ENCODE measurements at places on chromosomes 13 and 19.

GRCh38 chr19:39126312-39127187, 964 bp downstream of the PAK4 start:
- no peak for DNase-seq

DNA sequence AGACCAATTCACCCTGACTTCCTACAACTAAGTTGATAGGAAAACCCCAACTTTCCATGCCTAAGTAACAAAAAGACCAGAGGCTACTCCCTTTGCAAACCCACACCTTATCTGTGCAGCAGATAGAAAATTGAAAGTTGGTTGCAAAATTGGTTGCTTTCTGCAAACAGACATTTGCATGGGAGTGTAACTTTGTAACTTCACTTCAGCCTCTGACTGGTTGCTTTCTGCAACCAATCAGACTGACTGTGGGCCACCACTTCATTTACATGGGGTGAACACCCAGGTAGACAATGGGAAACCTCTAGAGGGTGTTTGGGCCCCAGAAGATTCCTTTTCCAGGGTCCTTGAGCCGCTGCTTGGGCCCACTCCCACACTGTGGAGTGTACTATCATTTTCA, 9.8 kb downstream of the TEX30 start:
- DNase-seq, result no peak

DNA sequence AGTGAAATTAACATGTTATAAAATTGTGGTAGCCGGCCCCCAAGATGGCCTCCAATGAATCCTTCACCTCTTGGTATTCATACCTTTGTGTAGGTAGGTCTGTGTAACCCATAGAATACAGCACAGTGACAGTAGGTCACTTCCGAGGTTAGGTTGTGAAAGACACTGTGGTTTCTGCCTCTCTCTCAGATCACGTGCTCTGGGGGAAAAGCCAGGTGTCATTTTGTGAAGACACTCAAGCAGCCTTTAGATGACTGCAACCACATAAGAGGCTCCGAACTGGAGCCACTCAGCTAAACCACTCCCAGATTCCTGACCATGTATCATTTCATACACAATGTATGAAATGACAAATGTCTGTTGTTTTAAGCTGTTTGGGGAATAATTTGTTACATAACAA, 9.8 kb upstream of the USPL1 start:
- no peak for DNase-seq

- no peak for DNase-seq
These were observed 19.8 kb upstream of the PCDH8 start for GRCh38 chr13:52868190-52868589.

GRCh38 chr19:6849876-6850275, 37.5 kb upstream of the ADGRE1 start:
- DNase-seq, result no peak

GRCh38 chr13:44373601-44374347, at the start of gene SERP2:
SERP2 (plus strand) TSS chr13:44373824; CDS start chr13:44374026, 202 bp downstream.
- no peak for DNase-seq

DNA sequence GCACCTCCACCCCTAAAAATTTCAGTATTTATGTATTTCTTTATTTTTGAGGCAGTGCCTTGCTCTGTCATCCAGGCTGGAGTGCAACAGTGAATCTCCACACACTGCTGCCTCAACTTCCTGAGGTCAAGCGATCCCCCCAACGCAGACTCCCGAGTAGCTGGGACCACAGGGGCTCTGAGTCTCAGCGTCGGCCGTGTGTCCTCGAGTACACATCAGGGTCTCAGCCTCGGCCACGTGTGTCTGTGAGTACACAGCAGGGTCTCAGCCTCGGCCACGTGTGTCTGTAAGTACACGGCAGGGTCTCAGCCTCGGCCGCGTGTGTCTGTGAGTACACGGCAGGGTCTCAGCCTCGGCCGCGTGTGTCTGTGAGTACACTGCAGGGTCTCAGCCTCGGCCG, 21.2 kb downstream of the C2CD4C start:
- DNase-seq, result no peak

DNA sequence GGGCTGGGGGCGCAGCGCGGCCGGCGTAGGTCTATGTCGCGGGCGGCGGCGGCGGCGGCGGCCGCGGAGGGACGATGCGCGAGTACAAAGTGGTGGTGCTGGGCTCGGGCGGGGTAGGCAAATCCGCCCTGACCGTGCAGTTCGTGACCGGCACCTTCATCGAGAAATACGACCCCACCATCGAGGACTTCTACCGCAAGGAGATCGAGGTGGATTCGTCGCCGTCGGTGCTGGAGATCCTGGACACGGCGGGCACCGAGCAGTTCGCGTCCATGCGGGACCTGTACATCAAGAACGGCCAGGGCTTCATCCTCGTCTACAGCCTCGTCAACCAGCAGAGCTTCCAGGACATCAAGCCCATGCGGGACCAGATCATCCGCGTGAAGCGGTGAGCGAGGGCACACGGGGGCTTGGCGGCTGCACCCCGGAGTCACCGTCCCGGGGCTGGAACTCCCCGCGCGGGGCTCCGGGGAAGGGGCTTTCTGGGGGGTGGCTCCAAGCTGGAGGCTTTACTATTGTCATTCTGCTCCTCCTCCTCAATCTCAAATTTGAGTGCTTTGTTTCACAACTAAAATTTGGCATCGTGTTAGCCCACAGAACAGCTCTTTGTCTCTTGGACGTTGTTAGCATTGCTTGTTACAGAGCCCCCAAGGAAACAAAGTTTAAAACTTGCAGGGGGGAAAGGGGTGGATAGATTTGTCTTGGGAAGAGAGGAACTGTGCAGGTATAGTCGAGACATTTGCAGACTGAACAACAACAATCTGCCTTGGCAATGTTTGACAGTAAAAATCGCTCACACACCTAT, 630 bp downstream of the RAP2A start:
- DNase-seq, result peak; percentile 39

DNA sequence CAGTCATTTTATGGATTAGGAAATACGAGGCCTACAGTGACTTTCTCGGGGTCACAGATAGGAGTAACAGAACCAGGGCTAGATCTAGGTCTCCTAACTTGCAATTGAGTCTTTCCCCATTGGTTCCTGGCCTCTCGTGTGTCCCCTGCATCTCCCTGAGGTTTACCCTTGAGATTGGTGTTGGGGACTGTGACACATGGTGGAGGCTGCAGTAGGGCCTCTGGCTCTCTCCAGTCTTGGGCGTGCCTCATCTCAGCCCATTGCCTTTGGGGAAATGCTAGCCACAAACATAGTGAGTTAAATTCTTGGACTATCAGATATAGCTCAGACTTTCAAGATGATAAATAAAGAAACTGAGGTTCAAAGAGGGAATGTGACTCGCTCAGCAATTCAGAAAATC, 212.1 kb downstream of the KCNRG start:
- DNase-seq, result no peak

GRCh38 chr13:21683034-21683733, 12.3 kb downstream of the FGF9 start:
- peak; percentile 67 for DNase-seq

GRCh38 chr13:79966059-79966458, 374.9 kb downstream of the SPRY2 start:
- no peak for DNase-seq

- DNase-seq, result no peak
These were observed 265.2 kb downstream of the KCNRG start for GRCh38 chr13:50280441-50280937.

DNA sequence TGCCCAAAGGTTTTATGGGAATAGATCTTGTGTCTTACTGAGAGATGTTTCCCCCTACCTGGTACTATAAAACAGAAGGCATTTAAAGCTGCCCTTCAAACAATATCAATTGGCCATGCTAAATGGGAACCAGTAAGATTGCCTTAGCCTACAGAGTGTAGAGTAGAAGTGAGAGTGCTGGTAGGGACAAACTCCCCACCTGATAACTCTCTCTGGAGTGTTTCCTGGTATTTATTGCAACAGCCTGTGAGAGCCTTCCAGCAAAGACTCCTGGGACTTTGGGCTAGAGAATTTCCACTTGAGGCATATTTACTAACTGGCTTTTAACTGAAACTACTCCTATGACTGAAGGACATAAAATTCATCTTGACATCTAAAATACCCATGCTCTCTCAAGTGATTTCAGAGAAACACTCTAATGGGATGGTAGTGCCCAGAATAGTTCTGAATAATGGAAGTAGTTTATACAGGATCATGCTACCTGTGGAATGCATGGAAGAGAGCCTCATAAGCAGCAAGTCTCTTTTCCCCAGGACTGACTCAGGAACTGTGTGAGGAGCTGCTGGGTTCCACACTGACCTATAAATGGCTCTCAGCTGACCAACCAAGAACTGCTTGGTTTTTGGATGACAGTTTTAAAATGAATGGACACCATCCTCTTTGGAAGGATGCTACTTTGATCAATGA, 132.7 kb upstream of the SLITRK5 start:
- no peak for DNase-seq

DNA sequence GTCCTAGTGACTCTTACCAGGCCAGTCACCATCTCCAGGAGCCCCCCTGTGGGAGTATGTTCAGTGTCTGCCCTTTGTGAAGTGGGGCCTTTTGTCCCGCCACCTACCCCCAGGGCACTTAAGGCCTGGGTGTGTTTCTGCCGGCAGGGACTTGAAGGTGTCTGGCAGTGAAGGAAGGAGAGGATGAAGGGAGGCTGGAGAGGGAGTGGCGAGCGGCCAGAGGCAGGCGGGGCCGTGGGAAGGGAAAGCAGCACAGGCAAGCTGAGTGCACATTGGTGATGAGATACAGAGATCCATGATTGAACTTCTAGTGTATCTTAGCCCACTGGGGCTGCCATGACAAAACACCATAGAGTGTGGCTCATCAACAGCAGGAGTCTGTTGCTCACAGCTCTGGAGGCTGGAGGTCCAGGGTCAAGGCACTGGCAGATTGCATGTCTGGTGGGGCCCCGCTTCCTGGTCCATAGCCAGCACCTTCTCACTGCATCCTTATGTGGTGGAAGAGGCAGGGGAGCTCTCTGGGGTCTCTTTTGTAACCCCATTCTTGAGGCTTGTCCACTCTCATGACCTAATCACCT, 17.5 kb downstream of the CUL4A start:
- no peak for DNase-seq

- DNase-seq, result no peak
These were observed 77.3 kb downstream of the FGF9 start for GRCh38 chr13:21748166-21748565.

GRCh38 chr19:47469363-47469700, 2.4 kb downstream of the SLC8A2 start:
- no peak for DNase-seq

- DNase-seq, result no peak
These were observed 203.6 kb upstream of the NBEA start for GRCh38 chr13:34738254-34738992.

GRCh38 chr19:45780146-45780447, 2.2 kb downstream of the DMPK start:
- no peak for DNase-seq

DNA sequence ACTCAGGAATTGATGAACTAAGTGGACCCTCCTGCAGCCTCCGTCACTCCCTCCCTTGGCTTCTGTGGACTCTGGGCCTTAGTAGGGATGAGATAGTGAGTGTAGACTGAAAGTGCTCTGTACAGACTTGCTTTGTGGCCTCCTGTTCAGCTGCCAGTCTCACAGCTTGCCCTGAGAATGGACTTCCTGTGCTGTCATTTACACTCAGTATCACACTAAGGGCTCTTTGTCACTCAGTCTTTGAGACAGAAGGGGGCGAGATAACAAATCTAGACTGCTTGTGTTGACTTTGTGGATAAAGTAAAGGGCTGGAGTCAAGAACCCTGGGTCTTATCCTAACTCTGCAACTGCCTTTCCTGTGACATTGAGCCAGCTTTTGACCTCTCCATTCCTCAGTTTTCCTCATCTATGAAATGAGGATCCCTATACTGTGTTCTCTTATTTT, 21.0 kb upstream of the SPRY2 start:
- no peak for DNase-seq

GRCh38 chr19:7736148-7736547, 4.2 kb upstream of the CLEC4G start:
- DNase-seq, result no peak

- DNase-seq, result no peak
These were observed 1.6 kb upstream of the APOC1 start for GRCh38 chr19:44912854-44913253.

DNA sequence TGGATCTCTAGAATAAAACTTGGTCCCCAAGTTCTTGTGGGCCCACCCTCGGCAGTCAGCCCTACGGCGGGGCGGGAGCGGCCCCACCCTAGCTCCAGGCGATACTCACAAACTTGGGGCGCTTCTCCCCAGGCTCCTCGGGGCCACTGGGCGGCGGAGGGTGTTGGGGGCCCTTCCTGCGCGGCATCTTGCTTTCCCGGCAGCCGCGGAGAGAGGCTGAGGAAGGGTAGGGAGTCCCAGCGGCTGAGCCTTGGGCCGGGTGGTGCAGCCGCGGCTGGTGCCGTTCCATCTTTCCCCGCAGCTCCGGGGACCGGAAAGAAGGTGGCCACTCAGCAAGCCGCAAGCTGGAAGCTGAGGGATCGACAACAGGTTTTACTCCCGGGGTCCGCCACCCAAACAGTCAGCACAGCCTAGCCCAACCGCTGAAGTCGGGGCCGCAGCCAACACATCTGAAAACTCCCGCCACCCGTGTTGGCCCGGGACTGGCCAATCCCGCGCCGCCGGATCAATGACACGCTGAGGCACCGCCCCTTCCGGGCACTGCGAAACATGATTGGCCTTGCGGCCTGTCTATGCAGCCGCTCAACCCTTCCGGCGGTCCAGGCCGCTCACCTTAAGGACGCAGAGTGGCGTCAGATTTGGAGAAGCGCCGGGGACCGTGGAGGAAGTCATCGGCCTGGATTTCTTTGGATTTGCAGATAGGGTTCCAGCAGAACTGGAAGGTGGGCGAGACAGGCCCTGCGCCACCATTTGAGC, at the start of gene DIAPH3:
Gene DIAPH3, minus strand, starts transcription at position 451 of the 756 bp plus-strand sequence. Its CDS starts 162 bp downstream, at position 289.
- peak; percentile 95 for DNase-seq

DNA sequence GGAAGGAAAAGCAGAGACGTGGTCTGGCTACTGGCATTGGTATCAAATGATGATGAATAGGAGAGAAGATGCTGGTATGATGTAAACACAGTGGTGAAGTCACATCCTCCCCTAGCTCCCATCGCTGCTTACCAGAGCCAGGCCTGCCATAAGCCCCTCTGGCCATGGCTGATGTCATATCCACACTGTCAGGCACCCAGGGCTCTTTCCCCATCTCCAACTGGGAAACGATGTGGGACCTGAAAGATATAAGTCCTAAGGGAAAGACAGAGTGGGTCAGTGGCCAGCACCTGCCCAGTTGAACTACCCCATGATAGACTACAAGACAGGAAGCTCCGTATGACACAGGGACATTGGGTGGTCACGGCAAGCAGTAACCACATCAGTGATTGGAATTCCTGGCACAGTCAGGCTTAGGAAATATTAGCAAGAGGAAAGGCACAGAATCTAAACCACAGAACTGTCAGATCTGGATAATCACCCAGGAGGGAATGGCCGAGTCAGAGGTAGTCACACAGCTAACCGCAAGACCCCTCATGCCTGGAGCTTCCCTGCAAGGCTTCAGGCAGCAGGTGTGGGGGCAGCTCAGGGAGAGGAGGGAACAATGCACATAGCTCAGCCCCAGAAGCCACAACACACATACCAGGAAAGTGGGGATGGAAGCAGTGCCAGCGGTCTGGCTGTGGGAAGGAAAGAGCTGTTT, 3.8 kb downstream of the ZNF792 start:
- DNase-seq, result no peak
